ENCODE measurements at places on chromosomes 16 and 17.

GRCh38 chr17:71441098-71441497 lies 679.7 kb upstream of the SOX9 start:
- no peak for DNase-seq

DNA sequence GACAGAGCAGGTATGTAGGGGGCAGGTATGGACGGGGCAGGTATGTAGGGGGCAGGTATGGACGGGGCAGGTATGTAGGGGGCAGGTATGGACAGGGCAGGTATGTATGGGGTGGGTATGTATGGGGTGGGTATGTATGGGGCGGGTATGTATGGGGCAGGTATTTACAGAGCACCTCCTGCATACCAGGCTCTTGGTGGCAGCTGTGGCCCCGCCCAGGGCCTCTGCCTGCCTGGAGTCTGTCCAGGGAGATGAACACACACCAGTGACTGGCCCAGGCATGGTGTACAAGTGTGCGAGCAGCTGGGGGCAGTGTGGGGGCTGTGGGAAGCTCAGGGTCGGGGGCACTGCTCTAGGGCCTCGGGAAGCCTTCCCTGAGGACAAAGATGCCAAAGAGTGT lies 4.4 kb downstream of the RPL3L start:
- DNase-seq = no peak

- DNase-seq = no peak
Measured at GRCh38 chr17:64025732-64026294, 5.4 kb upstream of the ICAM2 start.

DNA sequence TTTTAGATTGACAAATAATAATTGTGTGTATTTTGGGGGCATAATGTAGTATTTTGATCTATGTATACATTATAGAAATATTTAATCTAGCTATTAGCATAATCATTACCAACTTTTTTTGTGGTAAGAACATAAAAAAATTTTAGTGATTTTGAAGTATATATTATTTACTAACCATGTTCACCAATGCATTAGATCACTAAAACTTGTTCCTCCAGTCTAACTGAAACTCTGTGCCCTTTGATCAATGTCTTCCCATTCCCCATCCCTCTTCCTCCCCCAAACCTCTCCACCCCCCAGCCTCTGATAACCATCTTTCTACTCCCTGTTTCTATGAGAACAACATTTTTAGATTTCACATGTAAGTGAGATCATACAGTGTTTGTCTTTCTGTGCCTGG lies 8.5 kb downstream of the EFCAB13 start:
- no peak for DNase-seq

GRCh38 chr16:88015806-88016140 lies 64.5 kb downstream of the BANP start:
- no peak for DNase-seq

DNA sequence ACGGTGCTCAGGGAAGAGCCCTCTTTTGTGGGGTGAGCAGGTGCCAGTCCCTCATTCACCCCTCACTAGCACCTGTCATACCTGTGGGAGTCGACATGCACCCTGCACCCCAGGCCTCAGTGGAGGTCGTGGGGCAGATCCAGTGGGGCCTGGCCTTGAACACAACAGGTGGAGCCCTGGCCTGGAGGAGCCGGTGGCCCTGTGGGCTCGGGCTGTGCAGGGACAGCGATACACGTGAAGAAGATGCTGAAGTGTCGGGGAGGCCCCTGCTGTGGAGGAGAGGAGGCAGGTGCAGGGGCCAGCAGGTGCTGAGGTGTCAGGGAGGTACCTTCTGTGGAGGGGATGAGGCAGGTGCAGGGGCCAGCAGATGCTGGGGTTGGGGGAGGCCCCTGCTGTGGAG lies 31.8 kb downstream of the ZNF750 start:
- DNase-seq = no peak

- no peak for DNase-seq
Measured at GRCh38 chr16:88851616-88852015, 5.1 kb downstream of the GALNS start.

DNA sequence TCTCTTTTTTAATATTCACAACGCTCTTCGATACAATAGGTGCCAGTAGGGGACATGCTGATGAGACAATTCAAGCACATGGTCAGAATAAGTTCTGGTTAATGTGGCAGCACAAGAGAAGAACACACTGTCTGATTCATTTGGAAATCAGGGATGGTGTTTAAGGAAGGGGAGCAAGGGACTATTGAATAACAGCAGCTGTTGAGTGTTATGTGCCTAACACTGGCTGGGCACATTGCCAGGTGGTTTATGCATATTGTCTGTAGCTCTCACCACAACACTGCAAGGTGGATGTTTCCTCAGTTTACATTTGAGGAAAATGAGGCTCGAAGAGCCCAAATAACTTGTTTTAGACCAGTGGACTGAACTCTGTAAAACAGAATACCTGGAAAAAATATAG lies 44.2 kb downstream of the LYRM9 start:
- DNase-seq = no peak

GRCh38 chr16:54297154-54297553 lies 10.6 kb upstream of the IRX3 start:
- DNase-seq = no peak

- no peak for DNase-seq
Measured at GRCh38 chr16:27852681-27853080, 210.8 kb downstream of the GSG1L start.

GRCh38 chr16:75379339-75379738 lies 54.0 kb downstream of the CFDP1 start:
- no peak for DNase-seq

DNA sequence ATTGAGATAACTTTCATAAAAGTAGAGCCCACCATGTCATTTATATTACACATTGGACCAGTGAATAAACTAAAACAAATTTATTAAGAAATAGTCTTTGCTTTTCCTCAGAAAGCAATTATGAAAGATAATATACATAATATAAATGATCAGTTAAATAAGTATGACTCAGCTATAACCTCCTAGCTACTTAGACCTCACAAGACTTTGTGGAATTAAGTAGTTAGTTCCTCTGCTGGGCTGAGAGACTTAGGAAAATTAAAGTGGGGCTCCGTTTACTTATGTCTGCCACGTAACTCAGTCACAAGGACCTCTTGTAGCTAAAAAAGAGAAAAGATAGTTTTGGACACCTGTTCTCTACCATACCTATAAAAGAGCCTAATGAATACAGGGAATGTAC lies 76.9 kb downstream of the MRTFB start:
- no peak for DNase-seq

- no peak for DNase-seq
Measured at GRCh38 chr17:65334406-65334805, 197.2 kb downstream of the RGS9 start.

DNA sequence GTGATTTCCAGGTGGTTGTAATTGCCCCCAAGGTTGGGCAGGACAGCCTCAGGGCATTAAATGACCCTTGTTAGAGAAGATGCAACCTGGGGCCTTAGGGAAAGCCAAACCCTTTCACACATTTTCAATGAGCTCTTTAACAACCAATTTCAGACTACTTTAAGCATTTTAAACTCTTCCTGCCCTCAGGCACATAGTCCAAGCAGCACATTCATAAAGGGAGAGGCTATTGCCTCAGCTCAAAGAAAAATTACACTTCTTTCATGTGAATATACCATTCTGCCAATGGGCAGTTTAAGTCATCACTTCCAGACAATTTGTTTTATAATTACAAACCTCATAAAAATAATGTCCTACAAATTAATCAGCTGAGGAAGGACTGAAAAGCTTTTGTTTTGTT lies 544.5 kb downstream of the NPIPA7 start:
- no peak for DNase-seq

DNA sequence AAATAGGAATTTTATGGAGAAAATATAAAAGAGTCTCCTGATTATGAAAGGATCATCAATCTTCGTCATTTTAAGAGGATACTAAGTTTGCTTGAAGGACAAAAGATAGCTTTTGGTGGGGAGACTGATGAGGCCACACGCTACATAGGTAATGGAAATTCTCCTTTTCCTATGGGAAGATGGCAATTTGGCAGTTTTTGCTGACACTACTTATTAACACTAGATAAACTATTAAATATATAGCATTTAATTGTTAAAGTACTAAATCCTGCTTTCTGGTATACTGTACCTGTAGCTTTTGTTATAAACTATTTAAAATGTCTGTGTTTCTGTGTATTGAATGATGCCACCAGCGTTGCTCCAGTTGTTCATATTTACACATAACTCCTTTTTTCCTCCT lies 12.6 kb downstream of the ALDH3A2 start:
- DNase-seq = no peak

DNA sequence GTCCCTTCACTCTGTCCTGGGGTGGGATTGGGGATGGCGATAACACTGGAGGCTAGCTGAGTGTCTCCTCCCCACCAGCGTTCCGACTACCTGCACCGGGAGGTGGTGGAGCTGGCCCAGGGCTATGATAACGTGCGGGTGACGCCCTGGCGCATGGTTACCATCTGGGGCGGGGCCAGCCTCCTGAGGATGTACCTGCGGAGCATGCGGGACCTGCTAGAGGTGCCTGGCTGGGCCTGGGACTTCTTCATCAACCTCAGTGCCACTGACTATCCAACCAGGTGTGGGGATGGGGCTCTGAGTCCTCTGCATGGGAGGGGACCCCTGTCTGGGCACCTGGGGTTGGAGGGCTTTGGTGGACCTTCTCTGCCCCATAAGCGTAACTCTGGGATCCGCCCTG lies 8.8 kb downstream of the XYLT2 start:
- DNase-seq = no peak

DNA sequence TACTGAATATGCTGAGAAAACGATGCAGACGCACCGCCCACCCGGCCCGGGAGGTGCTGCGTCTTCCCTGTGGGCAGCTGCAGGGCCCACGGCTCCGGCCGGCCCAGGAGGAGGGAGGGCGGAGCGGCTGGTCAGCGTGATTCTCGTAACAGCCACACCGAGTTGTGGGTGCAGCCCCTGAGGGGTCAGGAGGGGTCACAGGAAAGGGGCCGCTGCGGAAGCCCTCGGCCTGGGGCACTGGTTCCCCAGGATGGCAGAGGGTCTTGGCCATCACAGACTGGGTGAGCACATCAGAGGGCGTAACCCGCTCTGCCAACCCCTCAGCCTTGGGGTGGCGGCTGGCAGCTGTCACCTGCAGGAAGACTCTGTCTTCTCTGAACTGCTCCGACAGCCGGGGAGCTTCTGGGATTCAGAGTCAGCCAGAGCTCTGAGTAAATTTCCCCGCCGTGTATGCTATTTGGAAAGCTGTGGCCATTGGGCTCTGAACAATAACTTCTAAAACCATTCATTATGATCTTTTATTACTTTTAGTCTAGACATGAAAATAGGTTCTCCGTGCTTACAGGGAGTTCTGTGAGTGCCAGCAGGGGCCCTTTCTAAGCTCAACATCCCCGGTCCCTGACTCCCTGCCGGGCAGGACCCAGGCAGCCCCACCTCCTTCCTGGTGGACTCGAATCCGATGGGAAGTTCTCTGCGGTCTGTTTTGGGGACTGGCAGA lies 87.4 kb upstream of the CHMP6 start:
- DNase-seq = no peak

- no peak for DNase-seq
Measured at GRCh38 chr17:6325051-6325450, 109.9 kb downstream of the AIPL1 start.

GRCh38 chr17:78674156-78674555 lies 97.0 kb upstream of the DNAH17 start:
- DNase-seq = no peak

- no peak for DNase-seq
Measured at GRCh38 chr16:77585379-77586251, 136.7 kb upstream of the NUDT7 start.

DNA sequence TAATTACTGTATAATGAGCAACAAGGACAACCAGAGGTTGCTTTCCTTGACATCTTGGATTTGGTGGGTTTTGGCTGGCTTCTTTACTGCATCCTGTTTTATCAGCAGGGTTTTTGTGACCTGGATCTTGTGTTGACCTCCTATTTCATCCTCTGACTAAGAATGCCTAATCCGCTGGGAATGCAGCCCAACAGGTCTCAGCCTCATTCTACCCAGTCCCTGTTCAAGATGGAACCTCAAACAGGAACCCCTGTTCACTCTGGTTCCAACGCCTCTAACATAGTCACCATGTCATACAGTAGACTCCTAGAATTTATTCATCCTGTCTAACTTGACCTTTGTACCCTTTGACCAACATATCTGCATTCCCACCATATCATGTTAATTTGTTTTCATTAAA lies 183.8 kb upstream of the SOX9 start:
- DNase-seq = no peak

- DNase-seq = no peak
Measured at GRCh38 chr17:56213031-56213430, 59.8 kb downstream of the ANKFN1 start.

DNA sequence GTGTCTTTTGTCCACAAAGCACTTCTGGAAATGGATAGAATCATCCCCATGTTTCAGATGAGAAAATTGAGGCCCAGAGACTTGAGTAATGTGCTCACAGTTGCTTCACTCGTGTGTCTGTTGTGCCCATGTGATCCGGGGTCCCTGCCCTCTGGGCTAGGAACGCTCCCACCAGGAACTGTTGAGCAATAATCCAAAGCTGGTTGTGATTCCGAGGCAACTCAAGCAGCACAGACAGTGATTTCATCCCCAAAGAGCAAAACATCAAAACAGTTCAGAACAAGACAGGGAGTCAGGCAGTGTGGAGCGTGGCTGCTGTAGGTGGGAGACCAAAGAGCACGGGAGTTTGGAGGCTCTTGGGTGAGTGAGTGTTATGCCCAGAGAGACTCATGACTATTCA lies 205.0 kb upstream of the ASIC2 start:
- no peak for DNase-seq

DNA sequence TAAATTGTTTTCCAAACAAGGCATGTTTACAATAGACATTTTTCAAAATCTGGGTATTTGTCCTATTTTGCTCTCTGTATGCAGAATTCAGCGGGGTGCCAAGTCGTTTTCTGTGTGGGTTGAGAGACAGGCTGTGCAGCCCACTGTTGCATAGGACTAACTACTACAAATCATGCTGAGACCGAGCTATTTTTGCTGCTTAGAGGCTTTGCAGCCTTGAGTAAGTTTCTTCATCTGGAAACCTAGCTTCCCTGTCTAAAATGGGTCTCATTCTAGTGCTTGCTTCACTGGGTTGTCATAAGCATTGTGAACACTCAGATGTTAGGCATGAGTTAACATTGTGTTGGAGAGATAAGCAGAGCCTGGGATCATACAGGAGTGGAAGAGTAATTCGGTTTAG lies 1.3 kb downstream of the PRPSAP2 start:
- no peak for DNase-seq

- DNase-seq = peak; percentile 17
Measured at GRCh38 chr17:7046127-7046724, 2.3 kb upstream of the SLC16A11 start.

DNA sequence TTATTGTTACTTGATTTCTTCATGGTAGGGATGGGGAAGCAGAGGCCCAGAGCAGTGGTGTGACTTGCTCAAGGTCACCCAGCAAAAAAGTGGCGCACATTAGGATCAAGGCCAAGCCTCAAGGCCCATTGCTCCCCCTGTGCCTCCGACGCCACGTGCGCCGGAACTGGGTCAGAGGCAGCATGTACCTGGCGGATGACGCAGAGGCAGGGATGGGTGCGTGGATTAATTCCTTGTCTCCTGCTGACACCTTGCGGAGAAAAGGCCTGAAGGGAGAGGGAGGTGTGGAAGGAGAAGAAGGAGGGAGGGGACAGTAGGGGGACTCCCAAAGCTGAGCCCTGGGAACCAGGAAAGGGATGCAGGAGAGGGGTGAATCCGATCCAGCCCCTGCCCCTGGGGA lies 18.5 kb downstream of the SBK1 start:
- DNase-seq = no peak

GRCh38 chr16:14494396-14494966 lies 135.6 kb downstream of the PARN start:
- DNase-seq = no peak
